ENCODE measurements at places on chromosomes 6 and 20.
A peak's percentile ranks its signal among the peaks of the same experiment; 100 is the strongest.

- no peak for DNase-seq
Measured at GRCh38 chr20:61044499-61044898, 207.6 kb upstream of the CDH4 start.

- no peak for DNase-seq
Measured at GRCh38 chr20:3123542-3123941, 36.1 kb downstream of the FASTKD5 start.

DNA sequence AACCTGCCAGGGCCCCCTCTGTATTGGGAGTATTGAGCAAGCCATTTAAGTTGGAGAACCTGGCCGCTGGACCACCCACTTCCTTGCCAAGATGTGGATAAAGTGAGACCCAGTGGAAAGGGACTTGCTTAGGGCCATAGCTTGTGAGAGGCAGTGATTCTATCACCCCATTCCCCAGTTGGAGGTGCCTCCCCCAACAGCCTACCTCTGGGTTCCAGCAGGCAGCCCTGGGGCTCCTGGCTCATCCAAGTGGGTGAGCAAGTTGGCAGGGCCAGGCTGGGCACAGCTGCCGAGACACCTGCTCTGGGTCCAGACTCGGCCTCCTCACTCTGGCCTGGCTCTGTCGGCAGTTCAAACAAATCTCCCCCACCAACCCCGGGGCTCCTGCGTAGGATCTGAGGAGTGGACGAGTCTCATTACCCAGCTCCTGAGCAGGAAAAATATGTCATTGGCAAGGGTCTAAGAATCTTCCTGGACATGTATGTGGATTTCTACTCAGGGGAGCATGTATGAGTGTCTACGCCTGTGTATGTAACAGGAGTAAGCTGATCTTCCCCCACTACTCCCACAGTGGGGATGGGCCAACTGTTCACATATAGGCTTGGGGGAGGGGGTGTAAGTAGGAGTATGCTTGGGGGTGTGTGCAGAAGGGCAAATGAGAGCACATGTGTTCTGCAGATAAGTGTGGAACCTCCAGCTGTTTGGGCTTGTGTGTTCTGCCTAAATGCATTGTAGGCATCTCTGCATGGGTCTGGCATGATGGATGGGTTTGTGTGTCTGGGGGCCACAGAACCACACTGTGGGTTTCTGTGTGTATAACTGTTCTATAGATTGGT lies 1.9 kb downstream of the ID1 start:
- no peak for DNase-seq

DNA sequence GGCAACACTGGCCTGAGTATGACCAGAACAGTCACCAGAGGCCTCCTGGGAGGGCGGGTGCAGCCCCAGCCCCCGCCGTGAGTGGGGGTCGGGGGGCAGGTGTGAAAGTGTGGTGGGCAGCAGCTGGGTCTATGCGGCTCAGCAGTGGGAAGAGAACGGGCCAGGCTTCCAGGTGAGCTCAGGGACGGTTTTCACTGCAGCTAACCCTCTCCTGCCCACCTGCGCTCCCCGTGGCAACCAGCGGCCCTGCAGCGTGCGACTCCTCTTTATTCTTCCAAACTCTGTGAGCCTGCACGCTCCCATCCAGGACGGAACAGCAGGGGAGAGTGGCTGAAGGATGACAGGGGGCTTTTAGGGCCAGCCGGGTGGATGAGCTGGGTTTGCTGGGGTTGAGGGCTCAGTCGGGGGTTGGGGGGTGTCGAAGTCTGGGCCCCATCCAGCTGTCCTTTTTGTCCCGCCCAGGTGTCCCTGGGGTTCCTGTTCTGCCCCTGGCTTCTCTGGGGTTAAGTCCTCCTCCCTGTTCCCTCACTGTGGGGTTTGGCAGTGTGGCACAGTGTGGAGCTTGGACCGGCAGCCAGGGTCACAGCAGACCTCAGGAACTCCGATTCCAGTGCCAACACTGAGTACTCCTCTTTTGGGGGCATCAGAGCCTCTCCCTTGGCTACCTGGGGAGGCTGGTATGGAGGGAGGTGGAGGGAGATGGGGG lies 859 bp upstream of the BIRC7 start:
- no peak for DNase-seq

- DNase-seq: no peak
Measured at GRCh38 chr20:14830899-14831298, 493.5 kb upstream of the FLRT3 start.

GRCh38 chr6:83824831-83825230 lies 28.3 kb upstream of the RIPPLY2 start:
- no peak for DNase-seq

DNA sequence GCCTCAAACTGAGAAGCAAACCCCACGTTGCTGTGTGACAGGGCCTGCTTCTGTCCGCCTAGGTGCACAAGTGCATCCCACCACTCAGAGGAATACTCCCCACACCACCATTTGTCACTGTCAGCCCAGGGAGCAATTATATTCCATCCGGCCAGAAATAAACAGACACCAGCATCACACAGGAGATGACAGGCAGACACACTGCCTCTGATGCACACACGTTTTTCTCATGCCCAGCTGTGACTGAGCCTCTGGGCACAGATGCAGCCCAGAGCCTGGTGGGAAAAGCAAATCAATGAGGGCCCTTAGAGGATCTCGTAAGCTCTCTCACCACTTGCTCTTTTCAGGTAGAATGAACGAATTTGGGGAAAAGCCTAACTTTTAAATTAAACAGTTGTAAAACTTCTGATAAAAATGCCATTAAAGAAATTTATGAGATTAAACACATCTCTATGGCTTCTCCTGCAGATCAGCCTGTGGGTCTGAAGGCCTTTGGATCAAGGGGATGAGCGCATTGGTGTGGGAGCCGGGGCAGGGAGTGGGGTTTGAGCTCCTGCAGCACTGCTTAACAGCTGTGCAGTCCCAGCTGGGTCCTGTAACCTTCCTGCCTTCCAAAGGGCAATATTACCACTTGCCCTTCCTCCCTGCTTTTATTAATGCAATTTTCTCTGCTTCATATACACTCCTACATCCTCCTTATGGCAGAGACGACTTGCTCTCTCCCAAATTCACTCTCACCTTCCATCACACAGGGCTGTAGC lies 624.3 kb downstream of the PTPRT start:
- DNase-seq: no peak

DNA sequence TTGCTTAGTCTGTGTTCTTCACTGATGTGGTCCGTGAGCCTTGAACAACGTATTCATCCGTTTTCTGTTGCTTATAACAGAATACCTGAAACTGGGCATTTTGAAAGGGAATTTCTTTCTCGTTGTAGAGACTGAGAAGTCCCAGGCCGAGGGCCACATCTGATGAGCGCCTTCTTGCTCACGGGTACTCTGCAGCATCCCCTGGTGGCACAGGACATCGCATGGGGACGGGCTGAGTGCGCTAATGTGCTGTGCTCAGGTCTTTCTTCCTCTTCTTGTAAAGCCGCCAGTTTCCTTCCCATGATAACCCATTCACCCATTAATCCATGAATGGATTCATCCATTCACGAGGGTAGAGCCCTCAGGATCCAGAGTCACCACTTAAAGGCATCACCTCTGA lies 161.0 kb downstream of the NFATC2 start:
- no peak for DNase-seq

DNA sequence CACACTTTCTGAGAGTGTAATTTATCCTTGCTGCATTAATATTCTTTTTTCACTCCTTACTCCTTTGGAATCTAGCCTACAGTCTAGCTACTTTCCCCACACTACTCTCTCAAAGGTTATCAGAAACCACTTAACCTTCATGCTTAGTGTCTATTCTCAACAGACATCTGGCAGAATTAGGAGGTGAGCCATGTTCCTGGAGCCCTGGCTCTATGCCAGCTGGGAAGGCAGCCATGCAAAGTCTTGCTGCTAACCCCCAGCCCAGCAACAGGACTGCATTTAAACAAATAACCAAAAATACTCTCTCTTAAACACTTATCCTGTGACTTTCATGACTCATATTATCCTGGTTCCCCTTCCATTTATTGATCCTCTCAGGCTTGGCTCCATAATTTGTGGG lies 260.2 kb downstream of the BCKDHB start:
- DNase-seq: no peak

DNA sequence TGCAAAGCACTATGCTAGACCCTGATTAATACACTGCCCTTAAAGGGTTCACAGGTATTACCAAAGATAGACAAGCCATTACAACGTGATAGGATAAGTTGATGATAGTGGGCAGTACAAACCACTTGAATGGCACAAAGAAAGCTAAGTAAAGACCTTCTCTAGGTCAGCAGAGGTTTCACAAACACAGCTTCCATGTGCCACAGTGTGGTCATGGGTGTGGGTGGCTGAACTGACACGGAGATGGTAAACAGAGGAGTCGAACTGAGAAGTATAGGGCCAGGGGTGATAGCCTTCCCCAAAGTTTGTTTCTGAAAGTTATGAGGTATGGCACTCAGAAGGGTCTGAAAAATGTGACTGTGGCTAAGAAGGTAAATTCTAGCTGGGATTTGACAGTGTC lies 4.3 kb downstream of the ZBTB9 start:
- no peak for DNase-seq

DNA sequence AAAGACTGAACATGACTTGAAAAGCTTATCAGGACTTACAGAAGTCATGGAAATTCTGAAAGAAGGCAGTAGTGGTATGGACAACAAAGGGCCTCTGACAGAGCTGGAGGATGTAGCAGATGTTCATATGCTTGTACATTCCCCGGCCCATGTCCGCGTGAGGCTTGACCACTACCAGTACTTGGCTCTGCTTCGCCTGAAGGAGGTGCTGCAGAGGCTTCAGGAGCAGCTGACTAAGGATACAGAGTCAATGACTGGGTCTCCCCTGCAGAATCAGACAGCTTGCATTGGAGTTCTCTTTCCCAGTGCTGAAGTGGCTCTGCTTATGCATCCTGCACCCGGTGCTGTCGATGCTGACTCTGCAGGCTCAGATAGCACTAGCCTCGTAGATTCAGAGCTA lies 29.2 kb downstream of the TAF11 start:
- DNase-seq: no peak

- DNase-seq: no peak
Measured at GRCh38 chr6:127907960-127908640, 7.2 kb upstream of the THEMIS start.

GRCh38 chr6:1832844-1833787 lies 223.4 kb downstream of the FOXC1 start:
- DNase-seq: peak; percentile 58
